ENCODE measurements at places on chromosomes 13 and 19.

- no peak for DNase-seq
Observed at GRCh38 chr19:7195046-7195445, 99.2 kb downstream of the INSR start.

DNA sequence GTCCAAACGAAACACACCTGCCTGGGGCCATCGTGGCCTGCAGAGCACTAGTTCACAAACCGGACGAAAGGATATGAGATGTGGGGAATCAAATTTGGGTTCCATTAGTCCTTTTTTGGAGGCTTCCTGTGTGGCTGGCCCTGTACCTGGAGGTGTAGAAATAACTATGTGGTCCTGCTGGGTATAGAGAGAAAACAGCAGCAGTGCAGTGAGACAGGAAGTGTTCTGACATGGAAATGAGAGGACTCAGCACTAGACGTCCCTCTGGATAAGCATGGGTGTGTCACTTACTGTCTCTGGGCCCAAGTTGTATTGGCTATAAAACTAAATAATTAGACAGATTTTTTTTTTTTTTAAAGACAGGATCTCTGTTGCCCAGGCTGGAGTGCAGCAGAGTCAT lies 12.3 kb downstream of the KDELR1 start:
- no peak for DNase-seq

GRCh38 chr19:5078182-5078581 lies 109.3 kb downstream of the KDM4B start:
- DNase-seq, result no peak

DNA sequence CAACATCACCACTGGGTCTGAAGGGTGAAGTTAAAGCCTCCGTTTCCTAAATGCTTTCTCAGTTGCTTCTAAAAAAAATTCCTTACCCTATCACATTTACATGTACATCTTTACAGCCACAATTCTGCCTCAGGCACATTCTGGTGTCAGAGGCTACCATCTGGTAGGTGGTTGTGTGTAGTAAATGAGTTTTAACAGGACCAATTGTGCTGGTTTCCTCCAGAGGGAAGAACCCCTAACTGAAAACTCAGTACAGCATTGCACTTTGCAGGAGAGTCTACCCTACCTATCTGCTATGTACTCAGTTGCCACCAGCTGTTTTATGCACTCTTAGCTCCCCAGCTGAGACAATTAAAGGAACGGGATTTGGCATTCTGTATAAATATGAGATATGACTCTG lies 1576.5 kb downstream of the PCDH9 start:
- no peak for DNase-seq

DNA sequence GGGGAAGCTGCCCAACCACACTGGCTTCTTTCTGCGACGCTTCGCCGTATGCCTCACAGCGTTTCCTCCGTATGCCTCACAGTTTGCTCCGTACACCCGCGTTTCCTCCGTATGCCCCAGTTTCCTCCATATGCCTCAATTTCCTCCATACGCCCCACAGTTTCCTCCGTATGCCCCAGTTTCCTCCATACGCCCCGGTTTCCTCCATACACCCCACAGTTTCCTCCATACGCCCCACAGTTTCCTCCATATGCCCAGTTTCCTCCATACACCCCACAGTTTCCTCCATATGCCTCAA lies 22.6 kb downstream of the GAS6 start:
- DNase-seq, result peak; percentile 17

- no peak for DNase-seq
Observed at GRCh38 chr13:38990693-38991092, at the start of gene STOML3. Gene STOML3, minus strand, starts transcription at chr13:38990831. Its CDS starts 110 bp downstream, at chr13:38990721.

DNA sequence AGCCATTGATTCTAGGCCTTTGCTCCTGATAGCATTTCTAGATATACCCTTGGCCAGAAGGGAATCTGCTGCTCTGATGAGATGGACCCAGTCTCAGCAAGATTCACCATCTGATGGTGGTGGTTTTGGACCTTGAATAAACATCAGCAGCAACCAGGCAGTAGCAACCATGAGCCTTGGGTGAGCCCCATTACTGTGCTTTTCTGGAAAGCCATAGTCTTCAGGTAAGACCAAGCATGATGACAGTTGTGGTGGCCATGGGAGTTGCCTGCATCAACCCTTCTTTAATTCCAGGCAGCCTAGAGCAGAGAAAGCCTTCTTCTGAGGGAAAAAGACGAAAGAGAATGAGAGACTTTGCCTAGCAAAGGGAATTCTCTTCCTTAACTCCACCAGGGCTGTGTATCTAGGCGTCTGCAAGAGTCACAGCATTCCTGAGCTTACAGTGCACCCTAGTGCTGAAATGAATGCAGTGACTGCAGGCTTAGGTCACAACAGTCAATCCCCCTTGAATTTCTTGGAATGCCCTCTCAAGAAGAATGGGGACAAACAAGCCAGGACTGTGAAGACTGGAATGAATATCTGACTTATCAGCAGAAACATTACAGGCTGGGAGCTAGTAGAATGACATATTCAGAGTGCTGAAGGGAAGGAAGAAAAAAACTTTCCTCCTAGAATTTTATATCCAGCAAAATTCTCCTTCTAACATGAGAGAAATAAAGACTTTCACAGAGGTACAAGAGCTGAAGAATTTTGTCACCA lies 942.4 kb upstream of the PCDH20 start:
- DNase-seq, result no peak

- DNase-seq, result peak; percentile 27
Observed at GRCh38 chr13:51821606-51822005, 17.6 kb upstream of the DHRS12 start.

- peak; percentile 68 for DNase-seq
Observed at GRCh38 chr19:4524808-4525562, 6.7 kb upstream of the PLIN4 start.

DNA sequence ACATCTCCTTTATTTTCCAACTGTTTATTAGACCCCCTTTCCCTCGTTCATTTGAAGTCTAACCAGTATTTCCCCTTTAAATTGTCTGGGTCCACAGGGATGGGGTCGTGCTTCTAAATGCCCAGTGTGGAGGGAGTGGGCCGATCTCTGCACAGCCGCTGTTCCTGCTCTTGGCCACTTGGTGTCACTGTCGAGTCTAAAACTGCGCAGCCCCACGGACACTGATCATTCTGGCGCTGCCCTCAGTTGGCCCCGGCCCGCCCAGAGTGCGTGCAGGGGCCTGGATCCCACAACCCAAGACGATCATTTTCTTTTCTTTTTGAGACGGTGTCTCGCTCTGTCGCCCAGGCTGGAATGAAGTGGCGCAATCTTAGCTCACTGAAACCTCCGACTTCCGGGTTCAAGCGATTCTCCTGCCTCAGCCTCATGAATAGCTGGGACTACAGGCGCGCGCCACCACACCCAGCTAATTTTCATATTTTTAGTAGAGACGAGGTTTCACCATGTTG lies 12.0 kb downstream of the WDR88 start:
- DNase-seq, result peak; percentile 65

GRCh38 chr13:107301724-107302374 lies 733.9 kb upstream of the ARGLU1 start:
- no peak for DNase-seq

- no peak for DNase-seq
Observed at GRCh38 chr19:15897738-15898276, at the start of gene CYP4F2. Gene CYP4F2, minus strand, starts transcription at chr19:15898074. Its CDS starts 463 bp downstream, at chr19:15897611.

GRCh38 chr19:13993590-13994300 lies 12.4 kb downstream of the RFX1 start:
- DNase-seq, result no peak

DNA sequence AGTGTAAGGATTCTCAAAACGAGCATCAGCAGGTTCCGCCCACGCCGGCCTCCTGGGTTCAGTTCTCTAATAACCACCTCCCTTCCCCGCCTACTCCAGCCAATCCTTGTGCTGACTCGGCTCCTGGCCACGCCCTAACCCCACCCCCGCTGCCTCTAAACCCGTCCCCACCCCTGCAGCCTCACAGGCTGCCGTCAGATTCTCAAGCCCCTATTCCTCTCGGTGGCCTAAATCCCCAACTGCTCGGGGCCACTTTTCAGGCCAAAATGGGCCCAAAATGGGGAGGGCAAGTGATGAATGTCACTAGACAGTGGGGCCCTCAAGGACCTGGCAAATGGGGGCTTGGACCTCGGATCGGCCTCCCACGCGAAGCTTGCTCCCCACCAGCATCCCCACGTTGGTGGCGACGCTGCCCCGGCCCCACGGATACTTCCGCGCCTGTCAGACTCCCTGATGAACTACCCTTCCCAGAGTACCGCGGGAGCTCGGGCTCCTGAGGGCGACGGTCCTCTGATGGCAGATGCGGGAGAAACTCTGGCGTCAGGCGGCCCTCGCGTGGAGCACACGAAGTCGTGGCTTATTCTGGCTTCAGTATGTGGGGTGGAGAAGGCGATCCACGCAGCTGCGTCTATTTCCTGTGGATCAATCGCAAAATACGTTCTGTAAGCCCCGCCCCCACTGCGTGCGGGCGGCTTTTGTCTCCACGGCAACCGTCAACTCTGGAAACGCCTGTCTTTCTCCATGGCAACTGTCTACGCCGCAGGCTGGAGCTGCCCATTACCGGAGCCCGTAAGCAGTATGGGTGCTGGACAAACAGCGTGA lies 24.8 kb downstream of the ZNF473 start:
- peak; percentile 91 for DNase-seq

DNA sequence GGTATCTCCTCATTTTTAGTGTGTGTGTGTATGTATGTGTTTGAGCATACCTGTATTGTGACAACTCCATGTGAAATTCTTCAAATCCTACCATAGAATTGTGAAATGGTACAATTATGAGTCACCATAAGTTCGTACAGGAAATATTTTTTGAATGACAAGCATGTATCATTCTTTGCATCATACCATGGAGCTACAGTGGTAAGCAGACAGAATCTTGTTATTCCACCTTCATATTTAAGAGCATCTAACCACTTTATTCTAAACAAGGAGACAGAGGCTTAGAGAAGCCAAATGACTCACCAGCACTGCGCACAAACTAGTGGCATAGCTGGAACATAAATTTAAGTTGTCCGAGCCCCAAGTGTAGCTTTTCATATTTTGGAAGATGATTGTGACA lies 4.5 kb upstream of the EPSTI1 start:
- DNase-seq, result no peak

GRCh38 chr13:108031865-108032264 lies 183.5 kb downstream of the LIG4 start:
- DNase-seq, result no peak

DNA sequence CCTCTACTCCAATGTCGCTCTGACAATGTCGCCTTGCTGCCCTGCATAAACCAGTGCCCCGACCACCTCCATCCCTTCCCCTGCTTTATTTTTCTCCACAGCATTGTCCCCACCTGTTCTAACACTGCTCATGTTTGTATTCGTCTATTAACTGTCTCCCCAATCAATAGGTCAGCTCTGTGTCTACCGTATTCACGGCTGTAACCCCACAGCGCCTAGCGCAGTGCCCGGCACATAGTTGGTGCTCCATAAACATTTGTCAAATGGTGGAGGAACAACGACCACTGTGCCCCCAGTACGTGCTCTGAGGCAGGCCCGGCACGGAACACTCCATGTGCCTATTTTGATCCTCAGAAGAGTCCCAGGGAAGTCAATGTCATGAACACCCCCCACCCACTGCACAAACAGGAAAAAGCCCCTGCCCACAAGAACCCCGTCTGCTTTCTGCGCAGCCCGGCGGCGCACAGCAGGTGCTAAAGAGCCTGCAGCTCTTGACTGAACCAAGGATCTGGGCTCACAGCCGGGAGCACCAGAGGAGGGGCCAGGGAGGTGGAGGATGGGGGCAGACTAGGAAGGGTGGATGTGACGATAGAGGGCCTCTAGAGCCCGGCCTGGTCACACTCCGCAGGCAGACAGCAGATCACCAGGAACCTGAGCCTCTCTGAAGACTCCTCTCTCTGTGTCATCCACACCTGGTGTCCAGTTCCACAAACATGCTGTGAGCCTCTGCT lies 1.8 kb upstream of the CEACAM16 start:
- no peak for DNase-seq

DNA sequence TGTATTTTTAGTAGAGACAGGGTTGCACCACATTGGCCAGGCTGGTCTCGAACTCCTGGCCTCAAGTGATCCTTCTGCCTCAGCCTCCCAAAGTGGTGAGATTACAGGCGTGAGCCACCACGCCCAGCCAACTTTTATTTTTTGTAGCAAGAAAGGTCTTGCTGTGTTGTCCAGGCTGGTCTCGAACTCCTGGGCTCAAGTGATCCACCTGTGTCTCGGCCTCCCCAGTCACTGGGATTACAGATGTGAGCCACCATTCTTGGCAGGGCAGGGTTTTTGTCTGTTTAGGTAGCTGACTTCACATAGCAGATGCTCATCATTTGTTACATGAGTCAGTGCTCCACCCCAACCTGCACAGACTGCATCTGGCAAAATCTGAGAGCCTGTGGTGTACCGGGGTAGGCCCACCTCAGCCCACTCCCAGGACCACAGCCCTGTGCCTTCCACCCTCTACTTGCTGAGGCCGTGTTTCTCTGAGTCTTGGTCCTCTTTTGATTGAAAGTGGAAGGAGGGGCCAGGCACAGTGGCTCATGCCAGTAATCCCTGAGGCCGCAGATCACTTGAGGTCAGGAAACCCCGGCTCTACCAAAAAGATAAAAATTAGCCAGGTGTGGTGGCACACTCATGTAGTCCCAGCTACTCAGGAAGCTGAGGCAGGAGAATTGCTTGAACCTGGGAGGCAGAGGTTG lies 4.2 kb upstream of the TNPO2 start:
- DNase-seq, result no peak

DNA sequence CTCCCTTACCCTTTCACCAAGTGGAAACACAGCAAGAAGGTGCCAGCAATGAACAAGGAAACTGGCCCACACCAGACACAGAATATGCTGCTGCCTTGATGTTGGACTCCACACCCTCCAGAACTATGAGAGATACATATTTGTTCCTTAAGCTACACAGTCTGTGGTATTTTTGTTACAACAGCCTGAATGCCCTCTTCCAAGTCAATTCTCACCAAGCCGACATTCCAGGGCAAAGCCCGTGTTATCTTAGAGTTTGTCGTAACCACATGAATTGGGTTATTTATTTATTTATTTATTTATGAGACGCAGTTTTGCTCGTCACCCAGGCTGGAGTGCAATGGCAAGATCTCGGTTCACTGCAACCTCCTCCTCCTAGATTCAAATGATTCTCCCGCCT lies 14.9 kb downstream of the FGF21 start:
- no peak for DNase-seq

GRCh38 chr19:6047256-6047655 lies 63.0 kb downstream of the RFX2 start:
- DNase-seq, result no peak

DNA sequence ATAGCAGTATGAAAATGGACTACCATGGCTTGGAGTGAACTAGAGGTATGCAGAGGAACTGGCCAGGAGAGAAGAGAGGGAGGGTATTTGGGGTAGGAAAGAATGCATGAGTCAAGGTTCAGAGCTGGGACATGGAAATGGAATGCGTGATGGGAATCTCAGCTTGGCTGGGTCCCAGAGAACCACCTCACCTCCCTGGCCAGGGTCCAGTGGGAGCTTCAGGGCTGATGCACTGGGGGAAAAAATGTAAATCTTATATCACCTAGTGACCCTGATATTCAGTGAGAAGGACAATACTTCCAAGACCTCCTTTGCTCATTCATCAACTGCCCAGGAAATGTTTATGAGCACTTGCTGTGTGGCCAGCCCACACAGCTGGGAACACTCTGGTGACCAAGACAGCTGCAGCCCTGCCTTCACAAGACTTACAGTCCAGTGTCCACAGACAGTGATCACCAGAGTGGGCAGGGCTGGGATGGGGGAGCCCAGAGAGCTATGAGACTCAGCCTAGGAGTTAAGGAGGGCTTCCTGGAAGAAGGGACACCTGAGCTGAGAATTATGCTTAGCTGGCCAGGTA lies 12.8 kb downstream of the IGSF23 start:
- DNase-seq, result no peak

GRCh38 chr13:48849515-48849914 lies 126.2 kb upstream of the FNDC3A start:
- no peak for DNase-seq

All from CD4-positive, alpha-beta T cell treated with Interferon alpha-2 for 1 hour (primary cell).